Foreskin keratinocyte (primary cell): ENCODE measurements at places on chromosomes 12 and 14. TPM values are rescaled to one million over a fixed set of nuclear protein-coding genes. Genes with fewer than 3 reads are reported as not detected.

DNA sequence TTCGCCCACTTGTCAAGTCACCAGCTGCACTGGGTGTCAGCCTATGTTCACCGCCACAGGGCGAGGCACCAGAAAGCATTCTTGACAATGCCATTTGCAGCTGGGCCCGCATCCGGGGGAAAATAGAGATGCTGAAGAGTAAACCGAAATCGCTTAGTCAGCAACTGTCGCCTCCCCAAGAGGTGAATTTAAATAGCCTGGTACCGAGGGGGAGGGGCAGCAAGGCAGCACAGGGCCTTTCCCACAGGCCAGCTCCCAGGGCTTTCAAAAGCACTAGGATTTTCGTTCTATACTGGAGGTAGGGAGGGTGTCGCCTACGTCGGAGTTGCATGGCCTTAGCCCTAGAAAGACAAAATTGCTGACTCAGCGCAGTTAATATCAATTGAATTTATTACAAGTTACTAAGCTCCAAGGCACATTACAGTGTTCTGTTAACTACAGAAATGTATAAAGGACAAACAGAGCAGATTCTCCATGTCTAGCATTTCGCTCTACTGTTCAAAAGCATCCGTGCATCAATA lies 4.3 kb downstream of the IRF2BPL start:
- DNase-seq = no peak

GRCh38 chr14:73168274-73168673 lies 32.0 kb downstream of the PSEN1 start:
- DNase-seq = no peak

DNA sequence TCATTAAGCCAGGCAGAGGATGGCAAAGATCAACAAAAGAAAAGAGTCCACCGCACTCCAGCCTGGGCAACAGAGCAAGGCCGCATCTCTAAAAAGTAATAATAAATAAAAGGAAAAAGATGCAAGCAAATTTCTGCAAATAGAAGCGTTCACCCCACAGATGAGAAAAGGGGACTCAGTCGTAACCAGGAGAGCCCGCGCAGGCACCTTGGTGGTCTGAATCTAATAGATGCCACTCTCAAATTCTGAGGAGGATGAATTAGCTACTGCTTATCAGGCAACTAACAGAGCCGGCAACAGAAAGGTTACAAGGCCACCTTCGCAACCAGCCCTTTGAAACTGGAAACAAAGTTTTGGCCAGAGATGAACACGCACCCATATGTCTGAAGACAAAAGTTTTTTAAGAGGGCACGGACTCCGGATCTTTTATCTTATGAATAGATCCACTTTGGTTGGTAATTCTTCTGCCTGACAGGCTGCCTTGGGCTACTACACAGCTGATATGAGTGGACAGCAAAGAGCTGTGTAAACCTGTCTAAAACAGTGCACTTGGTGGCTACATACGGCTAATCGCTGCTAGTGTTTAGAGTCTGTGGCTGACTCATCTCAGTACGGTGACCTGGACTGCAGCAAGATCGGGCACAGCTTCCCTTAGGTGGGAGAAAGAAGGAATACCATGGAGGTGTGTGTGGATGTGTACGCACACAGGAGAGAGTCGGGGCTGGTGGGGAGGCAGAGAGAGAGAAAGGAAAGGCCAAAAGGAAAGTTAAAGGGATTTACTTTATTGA lies 32.9 kb upstream of the TTC7B start:
- DNase-seq = peak; percentile 43

- no peak for DNase-seq
These were observed 2.1 kb upstream of the AKAP5 start for GRCh38 chr14:64463195-64463594.

DNA sequence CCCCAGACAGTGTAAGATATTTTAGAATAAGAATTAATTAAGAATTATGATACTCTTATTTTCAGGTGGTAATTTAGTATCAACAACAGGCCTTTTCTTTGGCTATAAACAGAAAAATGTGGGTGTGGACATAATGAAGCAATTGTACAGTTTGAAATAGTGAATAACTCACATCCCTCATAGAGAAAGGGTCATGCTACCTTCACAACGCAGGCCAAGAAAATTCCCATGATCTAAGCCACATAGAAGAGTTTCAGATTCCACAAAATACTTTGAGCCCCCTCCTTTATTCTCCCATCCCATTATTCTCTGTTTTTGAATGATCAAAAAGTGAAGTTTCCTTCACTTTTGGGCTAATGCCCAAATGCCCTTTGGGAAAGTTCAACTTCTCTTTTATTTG lies 23.5 kb upstream of the DHRS7 start:
- no peak for DNase-seq

GRCh38 chr12:96501133-96501761 lies 11.9 kb downstream of the CFAP54 start:
- no peak for DNase-seq

Gene MYRFL
- 0.03 TPM in 2 replicates for polyA plus RNA-seq
